ENCODE measurements at places on chromosomes 12 and 14.

DNA sequence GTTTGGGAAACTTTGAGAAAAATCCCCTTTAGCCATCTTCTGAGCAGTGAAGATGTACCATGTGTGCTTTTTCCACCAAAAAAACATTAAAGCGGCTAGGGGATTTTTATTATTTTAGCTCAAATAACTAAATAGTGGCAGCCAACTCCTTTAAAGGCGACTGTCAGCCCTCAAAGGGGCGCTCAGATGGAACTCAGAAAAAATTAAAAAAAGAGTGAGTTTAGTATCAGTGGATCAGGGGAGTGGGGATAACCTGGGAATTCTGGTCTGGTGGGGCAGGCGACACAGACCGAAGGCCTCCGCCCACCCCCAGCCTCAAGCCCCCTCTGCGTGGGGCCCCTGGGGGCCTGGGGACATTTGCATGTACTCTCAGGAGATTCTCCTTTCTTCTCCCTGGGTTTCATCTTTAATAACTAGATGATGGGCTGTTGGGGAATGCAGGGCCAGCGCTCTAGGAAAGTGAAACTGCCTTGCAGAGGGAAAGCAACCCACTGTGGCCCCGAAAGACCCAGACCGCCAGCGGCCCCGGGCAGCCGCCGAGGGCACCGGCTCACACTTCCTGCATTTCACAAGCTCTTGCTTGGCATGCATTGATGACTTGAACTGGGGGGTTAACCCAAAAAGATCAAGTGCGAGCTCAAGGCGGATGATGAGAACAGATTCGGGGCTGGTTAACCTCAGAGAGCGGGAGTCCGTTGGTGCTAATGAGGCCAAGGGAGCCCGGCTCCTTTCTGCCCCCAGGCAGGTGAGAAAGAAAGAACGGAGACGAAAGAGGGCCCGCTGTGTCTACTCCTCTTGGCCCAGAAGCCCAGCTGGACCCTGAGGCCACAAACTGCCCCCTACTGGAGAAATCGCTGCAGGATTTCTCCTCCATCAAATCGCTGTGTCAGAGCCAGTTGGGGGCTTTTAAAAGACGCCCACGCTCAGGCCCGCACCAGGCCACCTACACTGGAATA, 7.3 kb upstream of the BATF start:
- DNase-seq, result peak; percentile 59

DNA sequence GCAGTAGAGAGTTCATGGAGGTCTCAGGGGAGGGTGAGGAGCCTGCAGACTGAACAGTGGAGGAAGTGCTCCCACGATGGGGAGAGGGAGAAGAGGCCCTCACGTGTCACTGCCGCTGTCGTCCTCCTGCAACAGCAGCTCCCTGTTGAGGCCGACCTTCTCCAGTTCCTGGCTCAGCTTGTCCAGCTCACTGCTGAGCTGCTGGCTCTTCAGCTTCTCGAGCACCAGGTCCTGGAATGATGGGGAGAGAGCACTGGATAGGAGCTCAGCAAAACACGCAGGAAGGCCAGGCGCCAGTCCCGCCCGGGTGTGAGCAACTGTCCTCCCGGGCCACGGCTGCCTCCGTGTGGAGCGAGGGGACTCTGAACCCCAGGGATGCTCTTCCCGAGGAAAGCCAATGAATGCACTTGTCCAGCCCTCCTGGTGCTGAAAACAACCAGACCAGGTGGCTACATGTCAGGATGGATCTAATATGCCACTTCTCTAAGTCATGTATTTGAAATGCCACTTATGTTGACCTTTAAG, 65.3 kb upstream of the GPR68 start:
- no peak for DNase-seq

DNA sequence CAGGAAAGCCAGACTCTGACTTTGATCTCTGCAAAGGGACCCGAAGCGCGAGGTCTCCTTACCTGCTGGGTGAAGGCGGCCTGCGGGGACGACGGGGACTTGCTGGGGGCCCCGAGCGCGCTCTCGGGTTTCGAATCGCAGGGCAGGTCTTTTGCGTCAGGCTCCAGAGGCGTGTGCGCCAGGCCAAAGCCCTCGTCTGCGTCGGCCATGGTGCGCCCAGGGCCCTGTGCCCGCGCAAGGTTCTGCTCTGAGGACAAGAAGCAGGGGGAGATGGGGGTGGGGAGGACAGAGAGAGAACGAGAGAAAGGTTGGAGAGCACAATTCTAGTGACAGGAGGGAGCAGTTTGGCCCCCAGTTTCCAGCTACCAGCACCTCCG, 2.3 kb downstream of the TBX5 start:
- DNase-seq, result no peak

- peak; percentile 82 for DNase-seq
Observed at GRCh38 chr14:106879241-106879640, 1352.9 kb downstream of the TMEM121 start.

DNA sequence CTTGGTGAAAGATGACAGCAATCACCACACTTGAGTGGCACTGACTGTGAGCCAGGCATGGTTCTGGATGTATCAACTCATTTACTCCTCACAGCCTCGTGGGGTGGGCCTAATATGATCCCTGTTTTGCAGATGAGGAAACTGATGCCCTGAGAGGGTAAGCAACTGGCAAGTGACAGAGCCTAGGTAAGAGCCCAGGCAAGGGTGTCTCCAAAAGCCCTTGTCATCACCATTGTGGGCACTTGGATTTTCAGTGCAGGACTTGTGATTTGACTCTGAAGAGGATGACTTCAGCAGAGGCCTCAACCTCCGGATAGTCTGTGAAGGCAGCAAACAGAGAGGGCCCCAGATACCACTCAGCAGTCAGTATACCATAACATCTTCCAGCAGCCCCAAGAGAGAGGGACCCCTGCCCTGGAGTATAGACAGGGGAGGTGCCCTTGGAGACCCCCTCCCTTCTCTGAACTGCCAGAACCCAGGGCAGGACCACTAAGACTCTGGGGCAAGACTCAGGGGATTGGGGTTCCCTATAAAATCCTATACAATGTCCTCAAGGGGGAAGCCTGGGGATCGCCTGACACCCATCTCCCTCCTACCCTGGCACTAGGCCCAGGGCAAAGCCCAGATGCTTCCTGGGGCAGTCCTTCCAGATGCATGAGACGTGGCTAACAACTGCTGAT, 7.1 kb upstream of the KRT5 start:
- no peak for DNase-seq

DNA sequence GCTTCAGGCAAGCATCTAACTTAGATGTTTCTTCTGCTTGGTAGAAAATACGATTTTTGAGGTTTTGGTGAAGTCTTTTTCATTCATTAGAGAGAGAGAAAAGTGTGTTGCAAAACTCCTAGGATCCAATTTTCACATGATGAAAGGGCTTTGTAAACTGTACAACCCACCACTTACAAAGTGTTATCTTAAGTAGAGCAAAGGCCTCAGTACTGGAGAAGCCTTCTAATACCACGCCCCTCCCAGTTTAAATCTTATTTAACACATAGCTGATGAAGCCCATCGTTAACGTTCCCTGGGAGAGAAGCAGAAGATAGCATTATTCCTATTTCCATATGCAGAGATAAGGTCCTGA, 869 bp downstream of the APOLD1 start:
- DNase-seq, result no peak
